ENCODE measurements at places on chromosomes 2 and 18. TPM values are rescaled to one million over a fixed set of nuclear protein-coding genes. Genes with fewer than 3 reads are reported as not detected.

PCARE gene
- not detected for total RNA-seq

SPHKAP gene
- total RNA-seq: not detected

RAB27B gene
- total RNA-seq: 1.3 TPM

ZNF513 gene
- 3.1 TPM for total RNA-seq

LRP1B gene
- under 0.01 TPM for total RNA-seq

GCG gene
- not detected for total RNA-seq

SERTAD2 gene
- total RNA-seq: 6.7 TPM

LIMS2 gene
- 1.1 TPM for total RNA-seq

RAPGEF4 gene
- total RNA-seq: 3.2 TPM

PEX13 gene
- 34.8 TPM for total RNA-seq

CCDC141 gene
- total RNA-seq: not detected

ESPNL gene
- total RNA-seq: 1.4 TPM

CNTNAP5 gene
- total RNA-seq: not detected

UNC80 gene
- not detected for total RNA-seq

MOGAT1 gene
- total RNA-seq: not detected

RUFY4 gene
- not detected for total RNA-seq

DSG1 gene
- not detected for total RNA-seq

BMP10 gene
- not detected for total RNA-seq

IRS1 gene
- 21.1 TPM for total RNA-seq

CDK15 gene
- total RNA-seq: 33.0 TPM

DTNB gene
- total RNA-seq: 3.6 TPM
